Urinary bladder (tissue), 4 donors: ENCODE measurements at places on chromosomes 12 and 14. TPM values are rescaled to one million over a fixed set of nuclear protein-coding genes. Genes with fewer than 3 reads are reported as not detected.

Gene BHLHE41
- total RNA-seq: 3.5 TPM

Gene KLHDC1
- total RNA-seq: 21.6 TPM

- no peak for DNase-seq
Measured at GRCh38 chr12:111838353-111838752, 3.7 kb upstream of the MAPKAPK5 start.

GRCh38 chr12:9344541-9344940 is 136.3 kb upstream of the PZP start:
- DNase-seq: no peak
